Renal cortex interstitium (tissue), 15 donors: ENCODE measurements at places on chromosomes 12 and 14.

DNA sequence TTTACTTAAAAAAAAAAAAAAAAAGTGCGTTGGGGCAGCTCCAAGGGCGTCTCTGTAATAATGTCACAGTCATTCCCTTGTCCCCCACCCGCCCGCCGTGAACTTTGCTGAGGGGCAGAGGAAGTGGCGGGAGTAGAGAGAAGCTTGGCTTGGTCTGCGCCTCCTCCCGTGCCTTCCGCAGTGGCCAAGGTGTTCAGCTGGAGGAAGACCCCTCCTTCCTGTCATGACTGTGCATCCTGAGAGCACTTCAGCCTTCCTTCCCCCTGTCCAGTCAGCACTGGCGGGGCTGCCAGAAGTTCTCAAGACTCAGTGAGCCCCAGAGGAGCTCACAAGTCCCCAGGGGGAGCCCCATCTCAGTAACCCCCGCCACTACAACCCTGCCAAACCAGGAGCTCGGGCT, 32.2 kb downstream of the AACS start:
- DNase-seq = no peak

- no peak for DNase-seq
Measured at GRCh38 chr12:127703026-127703425, 563.9 kb upstream of the TMEM132C start.

GRCh38 chr12:38872156-38872555, 33.2 kb downstream of the CPNE8 start:
- DNase-seq = no peak

GRCh38 chr14:101121508-101122139, 218.1 kb upstream of the RTL1 start:
- DNase-seq = no peak

DNA sequence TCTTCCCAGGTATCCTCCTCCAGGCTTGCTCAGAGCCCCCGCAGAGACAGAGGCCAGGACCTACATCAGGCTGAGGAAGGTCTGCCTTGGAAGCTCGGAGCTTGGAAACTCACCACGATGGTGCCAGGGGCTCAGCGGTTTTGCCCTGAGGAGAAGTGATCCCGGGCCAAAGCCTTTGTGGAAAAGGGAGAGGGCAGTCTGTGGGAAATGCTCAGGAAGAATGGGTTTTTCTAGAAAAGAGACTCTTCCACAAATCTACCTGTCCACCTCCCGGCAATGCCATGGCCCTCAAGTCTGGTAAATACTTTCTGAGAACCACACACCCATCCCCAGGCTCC, 8.0 kb downstream of the KRT2 start:
- DNase-seq = no peak

GRCh38 chr14:34235643-34236300, 226.3 kb downstream of the SPTSSA start:
- no peak for DNase-seq

DNA sequence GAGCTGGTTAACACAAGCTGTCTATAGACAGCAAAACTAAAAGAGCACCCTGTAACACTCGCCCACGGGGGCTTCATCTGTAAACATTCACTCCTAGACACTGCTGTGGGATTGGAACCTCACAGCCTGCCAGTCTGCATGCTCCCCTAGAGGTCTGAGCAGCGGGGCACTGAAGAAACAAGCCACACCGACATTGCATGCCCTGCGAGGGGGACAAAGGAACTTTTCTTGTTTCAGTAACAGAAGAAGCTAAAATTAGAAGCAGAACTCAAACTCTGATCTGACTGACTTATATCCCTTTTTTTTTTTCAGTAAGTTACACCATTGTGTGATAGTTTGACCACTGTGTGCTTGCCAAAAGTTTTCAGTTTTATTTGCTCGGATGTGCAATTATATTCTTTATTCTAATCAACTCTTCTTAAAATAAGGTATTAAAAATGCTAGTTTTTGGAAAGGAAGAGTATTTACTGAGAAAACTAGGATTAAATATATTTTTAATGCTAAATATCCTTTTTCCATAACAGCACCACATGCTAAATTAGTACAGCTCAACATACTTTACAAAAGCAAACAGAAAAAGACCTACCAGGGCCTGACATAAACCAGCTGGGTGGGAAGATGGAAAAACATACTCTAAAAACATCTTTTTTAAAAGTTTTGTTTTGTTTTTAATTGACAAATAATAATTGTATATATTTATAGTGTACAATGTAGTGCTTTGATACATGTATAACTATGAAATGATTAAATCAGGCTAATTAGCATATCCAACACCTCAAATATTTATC, 100.2 kb downstream of the EPS8 start:
- DNase-seq = no peak

DNA sequence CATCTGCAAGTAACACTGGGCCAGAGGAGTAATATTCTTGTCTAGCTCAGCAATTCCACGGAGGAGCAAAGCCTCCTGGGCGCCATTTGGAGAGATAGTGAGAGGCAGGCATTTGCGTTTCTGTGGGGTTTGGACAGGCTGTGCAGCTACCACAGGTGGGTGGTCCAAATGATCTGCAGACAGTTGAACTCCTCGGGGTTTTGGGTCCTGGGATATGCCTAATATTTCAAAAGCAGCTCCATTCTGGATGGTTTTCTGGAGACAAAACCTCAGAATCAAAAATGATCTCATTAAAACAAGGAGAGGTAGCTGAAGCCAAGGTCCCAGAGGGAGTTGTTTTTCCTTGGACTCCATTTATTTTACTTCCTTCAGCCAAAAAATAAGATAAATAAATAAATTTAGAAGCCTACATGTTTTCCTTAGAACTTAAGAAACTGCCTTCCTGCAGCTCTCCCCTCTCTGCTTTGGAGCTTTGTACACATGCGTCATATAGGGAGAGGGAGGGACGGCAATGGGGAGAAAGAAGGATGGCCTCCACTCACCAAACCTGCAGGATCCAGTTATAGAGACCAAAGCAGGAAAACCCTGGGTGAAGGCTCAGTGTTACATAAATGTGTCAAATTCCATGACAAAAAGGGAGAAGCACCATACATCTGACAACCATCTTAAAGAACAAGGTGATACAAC, 227.3 kb upstream of the DAAM1 start:
- no peak for DNase-seq
